ENCODE measurements at places on chromosomes 12 and 14.

GRCh38 chr14:104678346-104678745 lies 11.1 kb upstream of the INF2 start:
- peak; percentile 64 for DNase-seq

- peak; percentile 34 for DNase-seq
Observed at GRCh38 chr12:19402743-19403431, 36.4 kb upstream of the AEBP2 start.

DNA sequence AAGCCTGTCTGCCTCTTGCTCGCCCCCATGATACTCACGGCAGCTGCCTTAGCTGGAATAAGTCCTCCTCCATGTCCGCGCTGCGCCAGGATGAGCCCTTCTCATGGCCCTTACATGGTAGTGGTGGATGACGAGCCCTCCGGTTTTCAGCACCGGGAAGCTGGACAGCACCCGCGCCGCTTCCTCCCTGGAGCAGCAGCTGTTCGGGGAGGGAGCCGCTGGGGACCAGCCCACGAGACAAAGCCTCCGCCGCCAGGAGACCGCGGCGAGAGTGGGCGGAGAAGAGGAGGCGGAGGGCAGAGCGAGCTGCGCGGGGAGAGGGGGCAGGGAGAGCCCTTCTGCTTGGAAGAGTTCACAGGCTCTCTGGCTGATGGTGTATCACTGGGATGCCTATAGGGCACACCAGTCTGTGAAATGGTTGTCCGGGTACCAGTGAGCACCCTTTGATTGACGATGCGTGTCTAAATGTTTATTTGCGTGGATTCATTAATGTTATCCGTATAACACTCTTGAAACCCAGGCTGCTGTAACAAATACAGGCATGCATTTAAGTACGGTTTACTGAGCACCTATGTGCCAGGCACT lies at the start of gene SVOP:
TSS of gene SVOP (minus strand) at position 273 of the 585 bp plus-strand sequence. CDS start at position 73, 200 bp downstream.
- DNase-seq: peak; percentile 93

DNA sequence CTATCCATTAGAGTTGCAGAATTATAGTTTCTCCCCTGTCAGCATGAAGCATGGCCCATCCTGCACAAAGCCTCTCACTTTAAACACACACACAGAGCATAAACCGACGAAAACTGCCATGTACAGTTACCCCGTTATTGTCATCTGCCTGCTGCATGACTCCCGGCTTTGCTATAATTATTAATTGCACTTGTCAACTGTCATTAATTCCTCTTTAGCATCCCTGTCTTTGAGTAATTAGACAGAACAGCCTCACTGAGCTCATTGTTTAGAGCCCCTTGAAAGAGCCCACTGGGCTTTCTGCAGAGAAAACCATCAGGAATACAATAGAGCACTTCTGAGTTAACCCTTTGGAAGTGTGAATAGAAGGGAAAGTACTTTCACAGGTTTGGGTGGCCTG lies 307.2 kb upstream of the SOX5 start:
- peak; percentile 62 for DNase-seq

DNA sequence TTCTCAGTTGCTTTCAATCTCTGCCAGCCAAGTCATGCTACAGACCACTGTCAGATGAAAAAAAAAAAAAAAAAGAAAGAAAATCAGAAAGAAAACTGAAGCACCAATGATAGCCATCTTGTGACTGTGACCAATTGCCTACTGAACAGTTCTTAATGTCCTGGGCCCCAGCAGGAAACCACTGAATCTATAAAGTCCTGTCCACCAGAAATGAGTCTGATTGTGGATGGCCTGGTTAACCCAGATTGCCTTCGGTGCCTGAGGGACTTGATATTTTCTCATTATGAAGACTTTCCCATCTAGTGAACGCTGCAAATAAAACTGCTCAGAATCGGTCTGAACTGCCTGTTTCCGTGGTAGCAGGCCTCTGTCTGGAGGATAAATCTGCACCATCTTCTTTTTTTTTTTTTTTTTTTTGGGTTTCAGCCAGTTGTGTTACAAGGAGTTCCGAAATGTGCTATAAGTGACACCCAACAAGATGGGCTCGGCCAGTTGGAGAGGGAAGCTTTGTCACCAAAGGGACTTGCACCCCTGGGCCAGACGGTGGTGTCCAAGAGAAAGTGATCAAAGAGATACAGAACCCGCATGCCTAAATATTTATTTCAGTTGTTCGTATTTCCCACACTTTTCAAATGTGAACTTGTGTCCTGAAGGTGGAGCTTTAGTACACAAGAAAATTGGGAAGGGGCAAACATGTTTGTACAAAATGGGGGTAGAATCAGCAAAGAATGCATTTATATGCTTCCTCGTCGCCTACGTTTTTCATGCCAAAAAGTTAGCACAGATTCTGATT lies 3.0 kb upstream of the PLXNC1 start:
- no peak for DNase-seq

GRCh38 chr14:100173353-100173752 lies 13.9 kb upstream of the DEGS2 start:
- DNase-seq: no peak

DNA sequence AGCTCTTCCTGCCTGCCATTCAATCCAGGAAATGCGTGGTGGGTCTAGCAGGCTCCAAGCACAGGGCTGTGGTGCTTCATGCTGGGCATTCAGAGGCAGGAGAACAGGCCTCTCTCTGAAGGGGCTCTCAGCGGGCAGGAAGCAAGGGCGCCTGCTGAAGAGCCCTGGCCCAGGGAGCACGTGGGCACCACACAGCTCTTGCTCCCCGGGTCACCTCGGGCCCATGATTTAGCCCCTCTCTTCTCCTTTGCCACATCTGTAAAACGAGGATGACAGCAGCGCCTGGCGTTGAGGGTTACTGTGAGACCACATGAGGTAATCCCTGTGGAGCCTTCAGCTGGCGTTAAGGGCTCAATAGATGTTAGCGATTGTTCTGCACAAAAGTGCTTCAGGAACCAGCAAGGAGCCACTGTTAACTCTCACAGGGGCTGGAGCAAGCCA lies 37.6 kb upstream of the SPTLC2 start:
- no peak for DNase-seq

- DNase-seq: no peak
Observed at GRCh38 chr14:70726651-70727375, 82.5 kb downstream of the MAP3K9 start.

- DNase-seq: no peak
Observed at GRCh38 chr12:16509411-16509810, 96.6 kb downstream of the LMO3 start.

DNA sequence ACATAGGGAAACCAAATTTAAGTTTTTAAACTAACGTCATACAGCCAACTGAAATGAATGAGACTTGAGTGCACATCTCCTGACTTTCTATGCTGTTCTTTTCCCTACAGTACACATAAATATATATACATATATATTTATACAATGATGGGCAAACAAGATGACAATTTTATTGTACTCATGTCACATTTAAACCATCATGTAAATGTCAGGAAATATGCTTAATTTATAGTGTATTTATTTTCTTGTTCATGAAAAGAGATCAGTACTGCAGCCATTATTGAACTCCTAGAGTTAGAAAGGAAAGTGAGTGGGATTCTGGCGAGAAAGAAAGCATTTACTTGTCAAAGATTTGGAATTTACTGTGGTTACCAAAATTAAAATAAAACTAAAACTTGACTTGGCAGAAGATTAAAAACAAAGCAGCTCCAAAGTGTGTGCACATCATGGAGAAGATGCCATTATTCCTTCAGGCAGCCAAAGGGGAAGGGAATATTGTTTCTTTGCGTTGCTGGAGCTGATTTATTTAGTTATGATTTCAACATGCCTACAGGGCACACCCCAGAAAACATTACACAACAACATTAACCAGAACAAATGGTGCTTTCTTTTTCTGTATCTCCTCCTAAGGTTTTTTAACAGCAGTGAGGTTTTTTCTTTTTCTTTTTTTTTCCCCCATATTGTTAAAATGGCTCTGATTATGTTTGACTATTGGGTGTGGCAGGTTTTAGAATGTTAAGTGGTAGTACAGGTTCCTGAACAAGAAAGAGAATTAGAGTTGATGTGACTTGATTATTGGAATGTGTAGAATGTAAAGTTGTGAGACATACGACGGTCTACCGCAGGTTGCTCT lies 144.6 kb downstream of the RAD51B start:
- DNase-seq: no peak

- peak; percentile 79 for DNase-seq
Observed at GRCh38 chr12:120534703-120535655, 823 bp downstream of the RNF10 start.

DNA sequence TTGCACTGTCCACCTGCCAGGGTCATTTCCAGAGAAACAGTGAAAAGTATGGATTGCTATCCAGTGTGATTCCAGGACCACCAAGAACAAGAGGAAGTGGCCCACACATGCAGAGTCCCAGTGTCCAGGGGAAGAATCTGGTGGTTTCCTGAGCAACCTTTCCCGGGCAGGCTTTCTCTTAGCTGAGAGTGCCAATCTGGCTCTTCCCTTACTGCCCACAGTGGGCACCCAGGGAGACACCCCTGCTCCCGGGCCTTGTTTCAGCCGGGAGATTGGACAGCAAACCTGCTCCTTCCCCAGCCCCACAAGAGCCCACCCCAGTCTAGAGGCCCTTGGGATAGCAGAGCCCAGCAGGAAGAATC lies 62.1 kb downstream of the VWF start:
- DNase-seq: no peak
